ENCODE measurements at places on chromosomes 2 and 18.
A peak's percentile ranks its signal among the peaks of the same experiment; 100 is the strongest.

GRCh38 chr18:45127405-45127804 lies 446.7 kb downstream of the SETBP1 start:
- DNase-seq: no peak

GRCh38 chr2:64807417-64807816 lies 153.7 kb upstream of the SERTAD2 start:
- peak; percentile 95 for DNase-seq

DNA sequence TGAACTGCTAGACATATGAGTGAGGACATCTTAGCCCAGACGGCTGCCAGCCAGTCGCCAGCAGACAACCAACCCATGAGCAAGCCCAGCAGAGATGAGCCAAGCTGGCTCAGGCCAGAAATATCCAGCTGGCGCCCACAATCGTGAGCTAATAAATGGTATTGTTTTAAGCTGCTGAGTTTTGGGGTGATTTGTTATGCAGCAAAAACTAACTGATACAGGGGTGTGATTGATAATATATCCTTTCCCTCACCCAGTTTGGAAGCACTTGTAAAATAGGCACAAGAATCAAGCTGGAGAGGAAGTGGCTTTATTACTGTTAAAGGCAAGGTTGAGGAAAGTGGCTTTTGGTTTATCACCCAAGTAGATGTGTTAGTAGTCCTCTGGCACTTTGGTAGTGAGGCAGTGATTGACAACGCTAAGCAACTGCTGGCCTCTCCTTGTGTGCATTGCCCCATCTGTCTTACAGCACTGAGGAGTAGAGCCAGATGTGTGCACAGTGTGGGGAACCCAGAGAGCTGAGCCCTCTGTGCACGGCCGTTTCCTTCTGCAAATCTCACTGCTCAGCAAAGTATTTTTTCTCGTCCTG lies 110.1 kb downstream of the MYO1B start:
- no peak for DNase-seq

DNA sequence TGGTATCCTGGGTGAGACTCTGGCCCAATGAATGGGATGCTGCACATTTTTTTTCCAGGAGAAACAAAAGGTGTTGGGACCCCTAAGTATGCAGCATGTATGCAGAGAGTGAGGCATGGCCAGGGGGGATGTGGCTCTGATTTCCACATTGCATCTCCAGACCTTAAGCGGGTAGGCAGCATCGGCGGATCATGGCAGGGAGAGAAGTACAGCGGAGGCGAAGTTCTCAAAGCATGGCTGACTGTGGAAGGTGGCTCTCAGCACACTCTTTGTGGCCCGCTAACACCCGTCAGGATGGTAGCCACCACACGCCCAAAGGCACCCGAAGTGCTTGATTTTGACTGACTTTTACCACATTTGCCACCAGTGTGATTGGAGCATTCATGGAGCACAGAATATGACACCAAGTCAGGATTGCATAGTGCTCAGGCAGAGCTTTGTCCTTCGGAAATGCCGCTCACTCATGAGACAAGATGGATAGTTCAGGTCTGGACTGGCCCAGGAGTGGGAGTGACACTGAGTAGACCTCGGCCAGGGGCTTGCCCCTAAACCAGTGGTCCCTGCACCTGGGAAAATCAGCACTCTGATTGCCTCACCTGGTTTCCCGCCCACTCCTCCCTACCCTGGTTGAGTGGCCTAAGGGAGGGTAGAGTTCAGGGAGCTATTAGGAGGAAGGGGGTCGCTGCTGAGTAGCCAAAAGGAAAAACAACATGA lies 14.2 kb downstream of the INPP4A start:
- no peak for DNase-seq

DNA sequence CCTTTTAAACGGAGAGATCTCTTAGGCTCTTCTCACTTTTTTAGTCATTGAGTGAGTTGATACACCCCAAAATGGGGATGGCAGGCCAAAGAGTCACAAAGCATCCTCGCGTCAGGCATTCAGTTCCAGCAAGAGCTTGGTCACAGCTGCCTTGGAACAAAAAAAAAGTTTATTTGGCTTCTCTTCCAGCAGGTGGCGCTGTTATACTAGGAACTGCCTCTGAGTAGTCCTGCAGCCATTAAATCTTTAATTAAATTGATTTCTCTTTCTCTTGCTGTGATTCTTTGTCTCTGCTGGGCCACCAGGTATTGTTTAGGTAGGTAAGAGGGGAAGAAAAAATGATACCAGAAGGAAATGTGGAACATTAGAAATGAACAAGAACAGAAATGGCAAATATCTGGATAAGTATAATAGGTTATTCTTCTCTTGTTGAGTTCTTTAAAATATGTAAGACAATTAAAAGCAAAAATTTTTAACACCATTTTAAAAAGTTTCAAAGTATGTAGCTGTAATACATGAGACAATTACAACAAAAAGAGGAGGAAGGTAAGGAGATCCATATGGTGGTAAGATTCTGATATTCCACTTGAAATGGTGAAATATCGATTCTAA lies 175.1 kb downstream of the GALNT1 start:
- DNase-seq: peak; percentile 73

DNA sequence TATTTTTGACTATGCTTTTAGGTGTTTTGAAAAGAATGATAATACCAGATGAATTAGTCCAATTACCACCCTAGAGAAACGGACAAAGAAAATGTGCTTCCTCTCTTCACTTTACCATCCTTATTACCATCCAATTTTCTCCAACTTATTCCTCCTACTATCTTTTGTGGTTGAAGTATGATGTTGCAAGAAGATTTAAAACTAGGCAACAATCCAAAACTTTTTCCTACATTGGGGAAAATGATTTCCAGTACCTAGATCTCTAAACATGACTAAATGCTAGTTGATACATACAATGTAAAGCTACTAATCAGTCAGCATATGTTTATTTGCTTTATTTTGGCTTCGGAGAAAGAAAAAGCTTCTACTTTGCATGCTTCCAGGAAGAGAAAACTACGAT lies 355.0 kb upstream of the LYPD1 start:
- no peak for DNase-seq

DNA sequence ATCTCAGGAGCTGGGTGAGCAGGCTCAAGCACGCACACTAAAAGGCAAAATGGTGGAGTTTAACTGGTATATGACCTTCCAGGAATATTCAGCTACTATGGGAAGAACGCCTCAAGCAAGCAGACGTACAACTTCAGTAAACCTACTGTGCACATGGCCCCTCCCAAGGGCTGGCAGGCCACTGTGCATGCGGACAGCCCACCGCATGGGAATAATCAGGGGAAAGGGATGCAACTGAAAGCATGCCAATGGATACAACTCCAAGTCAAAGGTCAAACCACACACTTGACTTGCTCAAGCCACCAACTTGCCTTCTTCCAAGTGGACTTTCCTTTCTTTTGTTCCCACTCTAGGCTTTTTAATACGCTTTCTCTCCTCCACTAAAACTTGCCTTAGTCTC lies 121.6 kb upstream of the SNTG2 start:
- DNase-seq: no peak

DNA sequence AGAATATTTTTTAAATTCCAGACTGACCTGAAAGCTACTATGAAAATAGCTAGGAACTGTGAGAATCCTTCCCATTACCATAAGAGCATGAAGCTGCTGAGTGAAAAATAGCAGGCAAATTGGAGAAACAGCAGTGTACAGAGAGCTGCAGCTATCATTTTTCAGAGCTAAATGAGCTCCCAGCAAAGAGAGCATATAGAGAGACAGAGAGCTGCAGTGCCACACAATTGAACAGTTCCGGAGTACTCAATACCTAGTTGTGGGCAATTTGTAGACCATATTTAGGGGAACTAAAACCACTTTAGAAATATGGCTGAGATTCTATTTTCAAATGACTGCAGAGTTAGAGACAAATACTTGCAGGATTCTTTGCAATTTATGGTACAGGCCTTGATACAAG lies 645.3 kb downstream of the STK39 start:
- DNase-seq: no peak

DNA sequence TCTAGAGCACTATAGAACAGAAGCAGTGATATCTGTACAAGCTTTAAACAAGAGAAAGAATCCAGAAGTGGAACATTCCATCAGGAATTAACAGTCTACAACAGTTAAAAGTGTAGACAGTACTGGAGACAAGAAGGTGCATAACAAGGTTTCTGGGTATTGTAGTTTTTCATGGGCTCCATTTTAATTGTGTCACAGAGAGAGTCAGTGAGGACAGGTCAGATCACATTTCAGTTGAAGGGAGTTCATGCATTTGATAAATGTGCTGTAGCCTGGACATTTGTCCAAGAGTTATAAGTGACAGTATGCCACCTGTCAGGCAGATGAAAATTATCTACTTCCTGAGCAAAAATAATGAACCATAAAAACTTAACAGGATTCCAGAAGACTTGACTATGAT lies 328.6 kb downstream of the CNTNAP5 start:
- DNase-seq: no peak

- no peak for DNase-seq
Observed at GRCh38 chr18:43812627-43813026, 535.3 kb upstream of the SYT4 start.

- no peak for DNase-seq
Observed at GRCh38 chr2:153864022-153864421, 7.7 kb upstream of the GALNT13 start.

- no peak for DNase-seq
Observed at GRCh38 chr18:50125456-50125855, 69.5 kb downstream of the MYO5B start.

DNA sequence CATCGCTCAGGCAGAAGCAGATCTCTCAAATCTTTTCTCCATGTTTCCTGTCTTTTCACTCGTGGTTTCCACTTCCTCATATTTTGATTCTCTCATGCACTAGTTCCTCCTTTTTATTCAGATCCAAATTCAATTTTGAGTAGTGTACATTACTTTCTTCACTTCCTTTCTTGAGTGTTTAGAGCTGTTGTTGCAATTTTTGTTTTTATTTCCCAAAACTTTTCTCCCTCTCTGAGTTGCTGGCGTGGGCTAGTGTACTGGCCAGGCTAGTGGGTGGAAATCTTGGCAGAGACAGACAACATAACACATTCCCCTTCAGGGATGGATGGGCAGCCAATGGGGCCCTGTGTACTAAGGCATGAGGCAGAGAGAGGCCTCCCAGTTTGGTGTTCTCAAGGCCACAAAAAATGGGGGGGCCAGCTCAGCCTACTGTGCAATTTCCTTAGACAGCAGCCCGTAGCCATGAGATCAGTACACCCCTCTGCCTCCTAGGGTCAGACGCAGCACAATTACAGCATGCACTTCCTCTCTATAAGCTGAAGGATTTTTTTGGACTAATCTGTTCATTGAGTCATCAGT lies 145.1 kb upstream of the PID1 start:
- DNase-seq: peak; percentile 98

- DNase-seq: no peak
Observed at GRCh38 chr2:80269806-80270205, 34.7 kb downstream of the LRRTM1 start.

GRCh38 chr18:21853016-21853415 lies 112.4 kb downstream of the MIB1 start:
- peak; percentile 57 for DNase-seq

- no peak for DNase-seq
Observed at GRCh38 chr2:196245378-196246140, 74.2 kb upstream of the STK17B start.

DNA sequence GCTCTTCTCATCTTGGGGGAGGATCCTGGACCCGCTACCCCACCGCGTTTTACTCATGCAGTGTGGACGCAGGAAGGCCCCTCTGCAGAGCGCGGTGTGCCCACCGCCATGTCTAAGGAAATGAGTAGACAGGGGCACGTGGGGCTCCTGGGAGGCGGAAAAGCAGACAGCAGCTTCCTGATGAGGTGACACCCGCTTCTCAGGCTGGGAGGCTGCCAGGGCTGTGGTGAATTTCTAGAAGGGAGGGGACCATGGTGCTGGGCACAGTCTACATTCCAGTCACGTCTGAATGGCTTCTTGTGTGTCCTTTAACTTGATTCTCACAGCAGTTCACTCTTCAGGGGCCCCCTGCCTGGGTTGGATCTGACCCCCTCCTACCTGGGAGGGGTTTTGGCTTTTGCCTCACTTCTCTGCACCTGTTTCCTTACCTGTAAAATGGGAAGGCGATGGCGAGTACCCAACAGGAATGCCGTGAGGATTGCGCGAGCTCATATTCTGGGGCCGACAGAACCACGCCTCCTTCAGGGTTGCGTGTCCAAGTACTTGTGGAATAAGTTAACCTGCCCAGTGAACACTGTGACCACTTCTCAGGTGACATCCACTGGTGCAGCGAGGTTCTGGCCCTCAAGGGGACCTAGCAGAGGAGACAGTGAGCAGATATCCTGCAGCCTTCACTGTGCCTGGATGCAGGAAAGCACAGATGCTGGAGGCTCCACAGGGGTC lies 32.3 kb upstream of the MBP start:
- no peak for DNase-seq

DNA sequence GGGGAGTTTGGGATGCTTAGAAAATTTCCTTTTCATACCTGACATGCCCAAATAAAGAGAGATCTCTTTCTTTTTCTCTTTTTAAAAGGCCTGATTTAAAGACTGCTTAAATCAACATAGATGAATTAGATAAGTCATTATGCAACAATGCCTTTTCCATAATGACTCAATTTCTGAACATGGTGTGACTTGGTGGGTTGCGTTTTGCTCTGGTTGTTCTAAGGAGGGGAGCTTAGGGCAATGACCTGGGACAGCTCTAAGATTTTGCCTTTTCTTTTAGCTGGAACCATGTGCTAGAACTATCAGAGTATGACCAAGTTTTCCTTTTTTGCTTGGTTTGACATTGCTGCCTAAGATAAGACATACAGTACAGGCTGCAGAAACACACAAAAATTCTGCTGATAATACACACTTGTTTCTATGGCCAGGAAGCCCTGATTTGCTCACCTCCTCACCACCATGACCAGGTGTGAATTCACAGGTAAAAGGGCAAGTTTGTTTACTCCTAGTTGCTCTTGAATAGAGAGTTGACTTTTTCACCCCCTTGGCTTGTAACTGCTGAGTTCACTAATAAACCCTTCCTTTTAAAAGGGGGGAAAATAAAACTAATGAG lies 58.1 kb upstream of the IL1RL1 start:
- DNase-seq: no peak

DNA sequence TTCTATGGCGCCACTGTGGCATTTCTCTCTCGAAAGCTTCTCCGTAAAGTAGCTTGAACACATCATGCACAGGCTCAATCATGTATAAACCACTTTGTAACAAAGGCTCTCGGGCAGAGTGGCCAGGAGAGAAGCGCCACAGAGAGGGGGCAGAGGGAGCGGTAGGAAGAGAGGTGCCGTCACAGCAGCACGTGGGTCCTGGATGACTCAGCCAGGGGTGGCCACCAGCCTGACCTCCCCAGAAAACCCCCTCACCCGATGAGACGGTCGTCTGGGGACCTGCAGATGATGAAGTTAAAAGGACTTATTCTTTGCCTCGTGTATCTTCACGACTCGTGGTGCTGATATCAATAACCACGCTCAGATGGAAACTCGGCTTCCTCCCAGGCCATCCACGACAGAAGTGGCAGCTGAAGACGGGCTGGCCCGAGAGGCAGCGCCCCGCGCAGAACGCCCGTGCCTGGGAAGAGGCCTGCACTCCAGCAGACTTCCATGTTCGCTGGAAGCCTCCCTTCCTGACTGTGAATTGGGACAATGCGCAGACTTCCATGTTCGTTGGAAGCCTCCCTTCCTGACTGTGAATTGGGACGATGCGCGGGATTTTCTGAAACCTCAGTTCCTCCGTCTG lies 46.4 kb upstream of the MTCL1 start:
- DNase-seq: no peak

GRCh38 chr2:160491911-160492371 lies 1.7 kb downstream of the RBMS1 start:
- peak; percentile 82 for DNase-seq

GRCh38 chr2:133844214-133844892 lies 276.1 kb upstream of the NCKAP5 start:
- DNase-seq: peak; percentile 79

- no peak for DNase-seq
Observed at GRCh38 chr18:6763524-6763923, 34.0 kb downstream of the ARHGAP28 start.
